ENCODE measurements at places on chromosomes 7 and 10.

DNA sequence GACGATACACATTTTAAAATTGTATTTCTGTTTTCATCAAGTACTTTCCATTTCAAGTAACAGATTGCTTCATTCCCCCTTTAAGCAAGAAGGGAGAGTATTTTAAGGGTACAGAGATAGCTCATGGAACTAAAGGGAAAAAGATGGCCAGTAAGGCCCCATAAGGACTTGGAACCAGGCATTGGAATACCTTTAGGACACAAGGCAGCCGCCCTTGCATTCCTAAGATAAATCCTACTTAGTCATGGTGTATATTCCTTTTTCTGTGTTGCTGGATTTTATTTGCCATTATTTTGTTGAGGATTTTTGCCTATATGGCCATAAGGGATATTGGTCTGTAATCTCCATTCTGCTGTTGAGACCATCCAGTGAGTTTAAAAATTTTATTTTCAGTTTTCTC lies 49.2 kb downstream of the BTRC start:
- no peak for DNase-seq

DNA sequence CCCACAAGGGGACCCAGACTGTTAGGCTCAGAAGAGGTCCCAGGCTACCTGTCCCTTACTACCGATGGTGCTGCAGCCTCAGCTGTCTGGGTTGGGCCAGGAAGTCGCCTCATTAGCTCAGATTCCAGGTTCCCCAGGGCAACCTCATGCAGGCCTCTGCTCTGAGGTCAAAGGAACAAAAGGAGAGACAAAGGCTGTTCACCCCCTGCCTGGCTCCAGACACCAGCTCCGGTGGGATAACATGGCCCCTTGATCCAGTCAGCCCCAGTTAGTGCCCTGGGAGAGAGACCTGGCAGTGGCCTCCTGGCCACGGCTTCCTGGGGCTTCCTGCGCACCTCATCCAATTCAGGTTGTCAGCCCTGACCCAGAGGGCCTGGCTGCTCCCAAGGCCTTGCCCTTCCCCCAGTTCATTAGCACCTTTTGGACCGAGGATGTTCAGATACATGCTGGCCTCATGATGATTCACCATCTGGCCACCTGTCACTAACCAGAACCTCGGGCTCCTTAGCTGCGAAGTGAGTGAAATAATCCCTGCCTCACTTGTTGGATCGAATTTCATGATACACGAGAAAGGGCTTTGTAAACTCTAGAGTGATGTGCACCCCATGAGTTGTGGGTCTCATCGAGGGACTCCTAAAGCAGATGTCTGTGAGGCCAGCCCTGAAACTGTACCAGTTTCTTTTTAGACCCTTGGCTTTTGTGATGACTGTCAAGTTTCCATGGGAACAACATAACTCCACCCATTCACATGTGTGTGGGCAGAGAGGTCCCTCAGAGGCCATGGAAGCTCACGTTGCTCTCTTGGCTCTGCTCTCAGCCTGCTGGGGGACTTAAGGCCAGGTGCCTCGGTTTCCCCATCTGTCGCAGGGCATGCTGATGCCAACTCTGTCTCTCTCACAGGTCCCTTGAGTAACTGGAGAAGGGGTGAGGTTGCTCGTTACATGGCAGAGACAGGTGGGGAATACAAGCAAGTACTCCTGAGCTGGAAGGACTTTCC lies 79.5 kb upstream of the PCBD1 start:
- no peak for DNase-seq

- DNase-seq = no peak
These were observed 268.9 kb downstream of the PLXDC2 start for GRCh38 chr10:20085115-20085514.

DNA sequence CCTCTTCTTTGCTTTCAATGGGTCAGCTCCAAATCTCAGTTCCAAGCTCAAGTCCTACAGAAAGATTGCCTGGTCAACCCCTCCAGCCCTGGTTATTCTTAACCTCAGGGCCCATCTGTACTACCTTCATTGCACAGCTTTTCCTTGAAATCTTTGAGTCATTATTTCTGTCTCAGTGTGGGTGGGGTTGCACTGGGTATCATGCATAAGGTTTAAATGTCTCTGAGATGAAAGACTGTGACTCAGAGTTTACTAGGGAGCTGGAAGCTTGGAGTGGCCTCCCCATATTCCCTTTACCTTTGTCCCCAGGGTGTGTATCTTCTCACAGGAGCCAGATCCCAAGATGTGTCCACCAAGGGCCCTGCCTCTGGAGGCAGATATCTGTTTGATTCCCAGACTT lies 3.3 kb upstream of the OR6V1 start:
- no peak for DNase-seq

DNA sequence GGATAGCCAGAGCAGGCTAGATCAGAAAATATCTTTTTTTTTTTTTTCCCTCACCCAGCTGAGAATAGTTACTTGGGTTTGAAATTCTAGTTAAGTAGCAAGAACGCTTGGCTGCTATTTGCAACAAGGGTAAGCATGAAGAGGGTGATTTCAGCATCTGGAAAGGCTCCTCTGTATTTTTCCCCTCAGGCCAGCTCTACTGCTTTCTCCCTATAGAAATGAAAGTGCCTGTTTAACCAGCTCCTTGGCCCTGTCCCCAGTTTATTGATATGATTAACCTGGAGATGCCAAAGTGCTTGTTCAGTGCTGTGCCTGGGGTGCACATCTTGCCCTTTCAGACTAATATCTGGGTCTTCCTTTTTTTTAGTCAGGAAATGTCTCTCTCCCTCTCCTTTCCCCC lies 37.1 kb downstream of the AP3M1 start:
- no peak for DNase-seq

DNA sequence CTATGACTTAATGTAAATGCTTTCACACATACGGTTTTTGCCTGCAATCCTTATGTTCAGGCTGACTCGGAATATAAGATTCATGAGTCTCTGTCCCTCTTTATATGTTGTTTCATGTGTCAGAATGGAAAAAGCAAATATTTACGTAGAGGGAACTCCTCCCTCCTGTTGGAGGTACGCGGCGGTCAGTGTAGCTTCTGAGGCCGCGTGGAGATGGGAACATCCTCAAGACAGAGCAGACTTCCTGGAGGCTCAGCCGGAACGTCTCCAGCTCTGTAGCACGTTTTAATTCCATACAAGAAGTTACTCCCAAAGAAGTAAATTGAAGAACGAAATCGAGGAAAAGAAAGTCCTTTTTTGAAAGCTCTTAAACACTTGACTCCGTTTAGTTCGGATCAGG lies 248.3 kb downstream of the EBF3 start:
- DNase-seq = no peak
